ENCODE measurements at places on chromosomes 4 and X. TPM values are rescaled to one million over a fixed set of nuclear protein-coding genes. Genes with fewer than 3 reads are reported as not detected.

Gene APLN
- not detected for total RNA-seq

Gene REPS2
- total RNA-seq: 4.5 TPM

Gene ENPEP
- 1.4 TPM for total RNA-seq

- DNase-seq: no peak
Observed at GRCh38 chr4:101604976-101605375, 185.6 kb upstream of the BANK1 start.

DNA sequence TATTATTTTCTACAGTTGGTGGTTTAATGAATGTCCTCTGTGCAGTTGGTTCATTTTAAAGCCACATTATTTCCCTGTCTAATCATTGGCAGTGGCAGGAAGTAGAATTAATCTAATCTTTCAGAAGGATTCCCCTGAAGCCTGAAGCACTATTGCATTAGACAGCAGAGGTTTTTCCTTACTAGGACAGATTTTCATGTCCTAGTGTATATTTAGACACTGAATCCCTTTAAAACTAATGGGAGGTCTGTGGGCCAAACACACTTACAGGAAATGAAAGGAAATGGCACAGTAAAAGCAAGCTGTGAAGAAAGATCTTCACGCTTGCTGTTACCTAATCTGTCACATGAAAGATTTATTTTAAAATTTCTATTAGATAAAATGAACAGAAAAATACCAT, 165.2 kb downstream of the SLC39A8 start:
- DNase-seq: no peak

DNA sequence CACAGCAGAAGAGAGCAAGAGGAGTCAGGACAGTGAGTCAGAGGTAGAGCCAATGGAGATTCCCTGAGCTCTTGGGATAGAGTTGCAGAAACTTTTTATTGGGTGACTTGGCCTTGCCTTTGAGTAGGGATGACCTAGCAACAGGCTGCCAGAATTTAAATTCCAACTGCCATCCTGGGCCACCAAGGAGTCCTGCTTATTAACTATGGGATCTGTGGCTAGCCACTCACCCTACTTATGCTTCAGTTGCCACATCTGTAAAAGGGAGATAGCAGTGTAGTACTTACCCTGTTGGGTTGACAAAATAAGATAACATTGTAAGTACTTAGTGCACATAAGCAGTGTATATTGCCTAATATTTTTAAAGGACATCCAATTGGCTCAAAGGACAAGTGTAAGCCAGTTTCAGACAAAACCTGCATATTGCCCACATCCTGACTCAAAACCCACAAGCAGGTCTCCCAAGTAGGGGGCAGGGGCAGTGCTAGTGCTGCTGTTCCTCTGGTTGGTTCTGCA, 43.5 kb upstream of the TMEM164 start:
- DNase-seq: no peak

DNA sequence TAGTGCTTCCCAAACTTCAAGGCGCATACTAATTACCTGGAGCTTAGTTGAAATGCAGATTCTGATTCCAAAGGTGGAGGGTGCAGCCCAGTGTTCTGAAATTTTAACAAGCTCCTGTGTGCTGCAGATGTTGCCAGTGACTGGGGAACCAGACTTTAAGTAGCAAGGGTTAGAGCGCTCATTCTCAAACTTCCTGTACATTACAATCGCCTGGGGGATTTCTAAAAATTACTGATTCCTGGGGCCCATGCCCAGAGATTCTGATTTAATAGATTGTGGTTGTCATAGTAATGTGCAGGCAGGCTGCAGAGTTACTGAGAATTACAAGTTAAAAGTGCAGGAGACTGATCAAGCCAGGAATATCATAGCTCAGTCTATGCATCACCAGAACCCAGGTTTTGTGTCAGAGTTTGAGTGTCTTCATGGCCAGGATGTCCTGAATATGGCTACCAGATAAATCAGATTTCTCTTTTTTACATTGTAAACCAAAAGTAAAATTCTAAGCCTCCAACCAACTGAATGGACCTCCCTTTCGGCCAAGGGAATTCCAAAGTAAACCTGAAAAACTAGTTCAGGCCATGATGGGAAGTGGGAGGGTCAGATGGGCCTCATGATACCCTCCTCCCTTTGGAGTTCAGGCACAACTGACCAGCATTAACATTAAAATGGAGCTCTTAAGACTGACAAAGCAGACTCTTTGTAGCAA, 121.6 kb downstream of the ATXN3L start:
- no peak for DNase-seq

DNA sequence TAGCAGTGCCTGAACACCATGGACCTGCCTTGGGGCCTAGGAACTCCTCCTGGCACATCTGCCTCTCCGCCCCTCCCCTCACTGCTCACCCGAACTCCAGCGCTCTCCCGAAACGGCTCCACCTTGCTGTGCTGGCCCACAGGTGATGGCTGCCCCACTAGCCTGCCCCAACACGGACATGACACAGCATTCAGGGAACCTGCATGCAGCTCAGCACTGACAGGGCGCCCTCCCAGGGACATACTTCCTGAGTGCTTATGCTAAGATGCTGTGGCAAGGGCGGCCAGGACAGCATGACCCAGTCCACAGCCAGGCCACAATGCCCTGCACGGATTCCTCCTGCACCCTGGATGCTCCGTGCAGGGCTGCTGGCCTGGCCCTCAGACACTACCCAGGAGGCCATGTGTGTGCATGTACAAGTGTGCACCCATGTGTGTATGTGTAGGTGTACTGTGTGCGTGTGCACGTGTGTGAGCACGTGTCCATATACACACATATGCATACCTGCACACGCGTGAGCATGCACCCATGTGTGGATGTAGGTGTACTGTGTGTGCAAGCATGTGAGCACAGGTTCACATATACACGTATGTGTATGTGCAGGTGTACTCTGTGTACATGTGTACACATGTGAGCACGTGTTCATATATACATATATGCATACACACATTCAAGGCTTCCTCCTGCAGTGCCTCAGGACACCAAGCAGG, 6.0 kb downstream of the TMEM271 start:
- no peak for DNase-seq

Measured in gastrocnemius medialis (tissue), 4 donors.